ENCODE measurements at places on chromosomes 2 and 18.
A peak's percentile ranks its signal among the peaks of the same experiment; 100 is the strongest.

- no peak for DNase-seq
Observed at GRCh38 chr2:209685963-209686362, 85.7 kb upstream of the UNC80 start.

GRCh38 chr2:106053116-106053515, 141.0 kb downstream of the UXS1 start:
- peak; percentile 78 for DNase-seq

DNA sequence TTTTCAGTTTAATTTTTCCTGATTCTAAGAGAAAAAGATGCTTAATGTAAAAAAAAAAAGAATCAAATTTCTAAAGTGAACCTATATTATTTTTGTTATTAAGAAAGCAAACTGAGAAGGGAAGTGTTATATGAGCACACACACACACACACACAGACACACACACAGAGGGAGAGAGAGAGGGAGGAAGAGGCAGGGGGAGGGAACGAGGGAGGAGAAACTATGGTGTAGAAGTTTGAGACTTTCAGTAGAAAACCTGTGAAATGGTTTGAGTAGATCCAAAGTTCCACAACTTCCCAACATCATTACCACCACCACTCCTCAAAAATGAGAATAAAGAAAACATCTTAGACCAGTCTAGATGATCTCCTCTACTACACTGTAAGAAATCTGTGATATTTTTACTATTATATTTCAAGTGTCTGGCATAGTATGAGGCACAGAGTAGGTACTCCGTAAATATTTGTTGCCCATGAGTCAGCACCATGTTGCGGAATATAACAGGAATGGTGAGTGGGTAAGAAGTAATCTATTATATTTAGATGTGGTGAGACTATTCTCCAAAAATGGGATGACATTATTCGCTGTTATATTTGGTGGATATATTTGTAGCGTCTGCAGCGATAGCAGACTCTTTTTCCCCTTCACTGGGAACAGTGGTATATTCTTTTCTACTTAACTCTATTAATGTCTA, 149.4 kb upstream of the DNMT3A start:
- peak; percentile 62 for DNase-seq

- DNase-seq: no peak
Observed at GRCh38 chr18:48672671-48673340, 134.0 kb downstream of the CTIF start.

DNA sequence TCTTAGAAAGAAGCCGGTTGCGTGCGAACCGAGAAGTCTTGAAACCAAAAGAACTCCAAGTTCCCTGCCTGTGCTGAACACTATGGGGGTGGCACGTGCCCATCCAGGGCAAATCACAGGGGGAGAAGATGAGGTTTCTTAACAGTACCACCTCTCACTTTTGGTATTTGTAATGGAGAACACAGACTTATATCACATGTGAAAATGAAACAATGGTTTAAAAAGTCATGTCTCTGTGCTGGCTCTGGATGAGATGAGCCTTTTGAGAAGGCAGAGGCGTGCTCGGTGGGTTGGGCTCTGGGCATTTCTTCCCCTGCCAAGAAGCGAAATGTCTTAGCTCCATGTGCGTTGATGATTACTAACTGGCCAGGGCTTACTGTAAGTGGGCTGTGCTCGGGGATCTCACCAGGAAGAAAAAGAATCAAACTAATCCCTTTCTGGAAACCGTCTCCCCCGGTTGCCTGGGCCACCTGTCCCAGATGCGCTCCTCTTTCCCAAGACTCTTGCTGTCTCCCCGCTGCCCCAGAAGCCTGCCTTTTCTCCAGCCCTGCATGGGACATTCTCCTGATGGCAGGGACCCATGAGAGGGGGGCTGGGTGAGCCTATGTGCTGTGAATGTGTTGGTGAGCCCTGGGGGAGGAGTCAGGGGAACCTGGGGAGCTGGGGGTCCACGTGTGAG, 252.9 kb downstream of the PRKCE start:
- no peak for DNase-seq

DNA sequence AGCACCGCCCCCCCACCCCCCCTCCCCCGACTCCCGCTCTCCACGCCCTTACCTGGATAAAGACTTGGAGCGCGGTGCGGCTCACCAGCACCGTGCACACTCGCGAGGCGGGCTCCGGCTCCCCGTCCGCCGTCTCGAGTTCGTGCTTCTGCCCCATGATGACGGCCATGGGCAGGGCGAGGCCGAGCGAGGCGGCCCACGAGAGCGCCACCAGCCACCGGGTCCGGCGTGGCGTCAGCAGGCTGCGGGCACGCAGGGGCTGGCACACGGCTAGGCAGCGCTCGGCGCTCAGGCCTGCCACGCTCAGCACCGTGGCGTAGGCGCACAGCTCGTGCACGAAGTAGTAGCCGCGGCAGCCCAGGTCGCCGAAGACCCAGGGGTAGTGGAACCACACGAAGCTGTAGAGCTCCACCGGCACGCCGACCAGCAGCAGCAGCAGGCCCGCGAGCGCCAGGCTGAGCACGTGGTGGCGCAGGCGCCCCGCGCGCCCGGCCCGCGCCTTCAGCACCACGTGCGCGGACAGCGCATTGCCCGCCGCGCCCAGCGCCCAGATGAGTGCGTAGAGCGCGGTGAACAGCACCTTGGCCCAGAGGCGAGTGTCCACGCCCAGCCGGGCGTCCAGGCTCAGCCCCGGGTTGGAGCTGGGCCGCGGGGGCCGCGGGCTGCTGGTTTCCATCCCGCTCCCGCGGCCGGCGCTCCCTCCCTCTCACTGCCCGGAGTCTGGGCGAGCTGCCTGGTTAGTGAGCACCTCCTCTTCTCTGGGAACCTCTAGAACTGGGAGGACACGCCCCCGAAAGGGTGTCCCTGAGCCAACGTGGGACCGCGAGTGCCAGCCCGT, at the start of gene NTSR2:
Gene NTSR2 (minus strand): TSS at position 742 of the 838 bp plus-strand sequence. CDS start 66 bp downstream, at position 676.
- DNase-seq: peak; percentile 63

DNA sequence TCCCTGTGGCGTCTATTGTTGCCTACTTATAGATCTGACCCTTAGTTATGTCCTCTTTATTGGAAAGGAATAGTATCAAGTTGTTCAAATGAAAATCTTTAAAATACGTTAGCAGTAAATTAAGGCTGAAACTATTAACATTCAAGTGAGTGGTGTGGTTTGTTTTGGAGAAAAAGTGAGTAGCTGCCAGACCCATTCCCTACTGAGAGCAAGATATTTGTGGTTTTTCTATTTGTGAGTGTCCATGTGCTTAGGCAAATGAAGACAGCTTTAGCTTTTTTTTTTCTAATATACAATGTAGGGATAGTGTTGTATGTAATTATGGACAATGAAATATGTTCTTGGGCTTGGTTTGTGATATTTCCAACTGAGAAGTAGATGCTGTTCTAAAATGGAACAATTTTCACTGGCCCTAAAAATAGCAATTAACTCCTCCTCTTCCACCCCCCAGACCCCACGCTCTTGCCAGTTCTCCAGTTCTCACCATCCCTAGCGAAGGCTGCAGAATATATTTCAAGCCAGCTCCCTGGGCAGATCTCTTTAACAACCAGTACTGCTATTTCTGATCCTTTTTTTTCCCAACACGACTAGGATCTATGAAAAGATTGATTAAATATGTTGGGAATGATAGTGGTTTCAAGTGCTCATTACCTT, 83.1 kb downstream of the CCDC85A start:
- DNase-seq: peak; percentile 11

DNA sequence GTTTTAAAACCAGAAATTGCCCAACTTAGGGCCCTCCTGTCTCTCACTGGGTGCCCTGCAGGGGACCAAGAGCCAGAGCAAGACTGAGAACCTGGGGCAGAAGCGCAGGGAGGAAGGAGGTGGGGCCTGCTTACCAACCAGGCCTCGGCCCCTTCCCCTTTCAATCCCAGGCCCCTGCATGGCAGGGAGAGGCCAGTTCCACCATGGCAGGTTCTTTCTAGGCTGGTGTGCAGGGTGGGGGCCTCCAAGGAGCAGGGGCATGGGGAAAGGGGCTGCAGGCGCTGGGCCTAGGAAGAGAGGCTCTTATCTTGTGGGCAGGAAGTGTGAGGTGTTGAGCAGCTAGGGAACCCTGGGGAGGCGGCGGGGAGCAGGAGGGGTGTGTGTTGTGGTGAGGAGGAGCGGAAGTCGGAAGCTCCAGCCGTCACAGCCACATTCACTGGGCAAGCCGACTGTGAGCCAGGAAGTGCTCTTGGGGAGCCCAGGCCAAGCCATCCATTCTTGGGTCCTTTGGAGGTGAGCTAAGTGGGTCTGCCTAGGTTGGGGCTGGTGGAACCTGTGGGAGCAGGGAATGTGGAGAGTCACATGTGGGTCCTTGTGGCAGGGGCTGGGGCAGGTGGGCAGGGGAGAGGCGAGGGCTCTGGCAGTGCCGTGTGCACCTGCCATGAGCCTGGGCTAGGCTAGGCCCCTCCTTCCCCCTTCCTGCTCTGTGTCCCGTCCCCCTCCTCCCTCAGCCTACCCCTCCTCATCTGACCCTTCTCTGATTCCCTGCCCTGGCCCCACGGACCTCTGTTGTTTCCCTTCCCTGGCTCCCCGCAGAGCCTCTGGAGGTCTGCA, at the start of gene PSD4:
Gene PSD4 (plus strand): TSS at position 430 of the 834 bp plus-strand sequence. CDS start 8,486 bp downstream, outside the sequence.
- DNase-seq: no peak

DNA sequence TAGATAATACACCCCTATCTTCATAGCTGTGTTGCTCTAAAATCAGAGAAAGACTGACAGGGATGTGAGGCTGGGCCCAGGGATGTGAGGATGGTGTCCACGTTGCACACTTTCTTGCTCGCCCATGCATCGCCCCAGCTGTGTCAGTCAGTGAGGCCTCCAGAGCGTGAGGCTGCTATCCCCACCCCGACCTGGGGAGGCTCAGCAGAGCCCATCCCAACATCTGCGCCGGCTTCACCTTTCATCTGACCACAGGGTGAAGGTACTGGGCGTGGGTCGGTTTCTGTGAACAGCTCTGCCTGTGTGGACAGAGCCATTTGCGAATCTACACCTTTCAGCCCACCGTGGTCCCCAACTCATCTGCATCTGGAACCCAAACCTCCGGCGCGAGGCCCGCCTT, 255.7 kb downstream of the HDAC4 start:
- DNase-seq: no peak

DNA sequence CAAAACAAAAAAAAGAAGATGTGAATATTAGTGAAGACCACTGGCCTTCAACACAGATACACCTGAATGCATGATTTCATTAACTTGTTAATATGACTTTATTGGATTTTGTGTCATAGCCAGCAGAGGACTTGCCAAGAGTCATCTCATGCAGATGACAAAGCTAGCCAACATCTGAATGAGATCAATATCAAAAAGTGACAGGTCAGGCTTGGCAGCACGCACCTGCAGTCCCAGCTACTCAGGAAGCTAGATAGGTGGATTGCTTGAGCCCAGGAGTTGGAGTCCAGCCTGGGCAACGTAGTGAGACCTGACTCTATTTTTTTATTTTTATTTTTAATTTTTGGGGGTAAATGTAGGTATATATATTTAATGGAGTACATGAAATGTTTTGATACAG, 54.5 kb upstream of the TGIF1 start:
- no peak for DNase-seq

Data from fibroblast of skin of right biceps (primary cell).